ENCODE measurements at places on chromosomes 3 and 15.

- no peak for DNase-seq
These were observed 77.4 kb downstream of the SLTM start for GRCh38 chr15:58856086-58856485.

DNA sequence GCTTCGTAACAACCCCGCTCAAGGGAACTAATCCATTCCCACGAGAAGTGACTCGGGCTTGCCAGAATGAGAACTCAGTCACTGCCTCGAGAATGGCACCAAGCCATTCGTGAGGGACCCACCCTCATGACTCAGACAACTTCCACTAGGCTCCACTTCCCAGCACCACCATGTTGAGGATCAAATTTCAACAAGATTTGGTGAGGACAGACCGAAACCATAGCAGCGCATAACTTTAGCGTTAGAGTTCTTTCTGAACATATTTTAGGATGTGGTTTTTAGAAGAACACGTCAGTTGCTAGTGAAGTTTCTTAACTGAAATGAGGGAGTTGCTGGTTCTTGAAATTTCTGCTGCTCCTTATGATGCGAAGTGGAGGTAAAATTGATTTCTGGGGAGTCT lies 13.5 kb downstream of the PTPRG start:
- peak; percentile 24 for DNase-seq

DNA sequence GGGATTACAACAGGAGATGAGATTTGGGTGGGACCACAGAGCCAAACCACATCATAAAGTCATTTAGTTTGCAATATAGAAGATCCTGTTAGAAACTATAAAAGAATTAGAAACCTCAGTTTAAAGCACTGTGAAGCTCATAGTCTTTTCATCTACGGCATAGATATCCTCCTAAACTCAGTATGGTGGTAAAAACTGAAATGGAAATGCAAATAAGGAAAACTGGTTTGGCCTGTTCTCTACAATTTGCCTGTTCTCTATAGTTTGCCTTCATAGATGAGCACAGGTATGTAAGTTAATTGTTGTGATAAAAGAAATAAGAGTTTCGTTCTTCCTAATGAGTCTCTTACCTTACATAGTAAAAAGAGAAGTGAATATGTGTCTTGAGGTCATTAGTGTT lies 331.6 kb upstream of the ARL6 start:
- DNase-seq: no peak

- no peak for DNase-seq
These were observed 107.3 kb upstream of the SELENOK start for GRCh38 chr3:53998980-53999379.

GRCh38 chr15:49225572-49226281 lies 55.7 kb downstream of the GALK2 start:
- DNase-seq: no peak

- DNase-seq: no peak
These were observed 96.5 kb upstream of the MYO5C start for GRCh38 chr15:52392008-52392687.

DNA sequence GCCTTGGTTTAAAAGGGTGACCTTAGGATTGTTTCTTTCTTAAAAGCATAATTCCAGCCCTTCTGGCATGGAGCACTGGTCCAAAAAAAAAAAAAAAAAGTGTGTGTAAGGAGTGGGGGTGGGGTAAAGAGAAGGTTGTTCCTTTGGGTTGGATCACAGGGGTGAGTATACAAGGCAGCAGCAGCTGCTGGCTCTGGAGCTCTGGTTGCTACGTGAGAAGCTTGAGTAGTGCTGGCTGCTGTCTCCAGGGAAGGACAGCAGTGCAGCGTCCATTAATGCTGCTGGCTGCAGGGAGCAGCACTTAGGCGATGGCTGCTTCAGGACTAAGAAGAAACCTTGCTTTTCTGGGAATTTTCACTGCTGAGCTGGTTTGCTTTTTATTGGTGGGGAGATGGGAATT lies 2.3 kb downstream of the SETD5 start:
- no peak for DNase-seq

GRCh38 chr3:12893852-12894251 lies 52.5 kb upstream of the RPL32 start:
- no peak for DNase-seq

GRCh38 chr3:127174715-127175140 lies 18.2 kb upstream of the PRR23E start:
- DNase-seq: no peak

- peak; percentile 55 for DNase-seq
These were observed 56.7 kb upstream of the BLM start for GRCh38 chr15:90660195-90660998.

DNA sequence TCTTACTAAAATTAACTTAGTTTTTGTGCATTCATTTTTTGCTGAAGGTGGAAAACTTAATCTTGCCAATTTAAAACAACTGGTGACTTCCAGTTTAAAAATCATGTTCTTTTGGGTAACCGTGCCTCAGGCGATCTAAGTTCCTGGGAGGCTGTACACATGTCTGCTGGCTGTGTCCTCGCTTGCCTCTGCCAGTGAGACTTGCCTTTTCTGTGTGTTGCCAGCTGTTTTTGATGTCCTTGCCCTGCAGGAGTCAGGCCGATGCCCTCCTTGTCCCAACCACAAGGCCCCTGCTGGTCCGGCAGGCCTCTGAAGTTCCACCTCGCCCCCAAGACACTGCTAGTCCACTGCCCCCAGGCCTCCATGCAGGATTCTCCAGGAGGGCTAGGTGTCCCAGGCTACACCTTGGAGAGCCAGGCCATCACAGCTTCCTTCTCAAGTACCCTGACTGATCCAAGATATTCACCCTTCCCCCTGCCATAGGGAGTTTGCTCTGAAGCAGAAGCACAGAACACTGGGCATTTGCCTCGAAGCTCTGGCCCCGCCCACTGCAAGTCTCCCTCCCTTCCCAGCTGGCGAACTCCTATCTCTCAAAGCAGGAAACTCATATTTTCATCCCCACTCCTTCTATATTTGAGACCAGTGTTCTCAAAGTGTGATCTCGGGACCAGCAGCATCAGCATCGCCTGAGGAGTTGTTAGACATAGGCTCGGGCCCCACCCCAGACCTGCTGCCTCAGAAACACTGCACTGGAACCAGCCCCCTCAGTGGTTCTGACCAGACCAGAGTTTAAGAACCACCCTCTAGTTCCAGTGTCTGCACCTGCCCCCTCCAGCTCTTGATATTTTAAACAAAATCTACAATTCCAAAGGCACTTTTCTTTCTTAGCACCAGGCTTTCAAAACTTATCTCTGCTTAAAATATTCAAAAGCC lies 185.8 kb upstream of the UBE2E1 start:
- DNase-seq: no peak

- DNase-seq: no peak
These were observed 57.4 kb downstream of the ANXA2 start for GRCh38 chr15:60340207-60340921.

DNA sequence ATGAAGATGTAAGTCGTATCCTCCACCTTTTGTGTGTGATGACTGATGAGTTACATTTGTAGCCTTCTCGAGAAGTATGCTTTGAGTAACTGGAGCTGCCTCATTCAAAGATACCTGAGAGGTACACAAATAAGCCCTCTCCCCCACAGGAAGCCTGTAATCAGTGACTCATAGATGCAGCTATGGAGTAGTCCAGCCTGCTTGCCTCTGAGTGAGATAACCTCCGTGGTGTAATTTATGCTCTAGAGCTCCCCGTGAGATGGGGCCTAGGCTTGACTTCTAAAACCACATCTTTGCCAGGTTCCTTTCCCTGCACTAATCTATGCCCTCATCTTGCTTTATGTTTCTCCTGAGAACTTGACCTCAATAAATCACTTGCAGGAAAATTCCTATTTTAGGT lies 291.7 kb downstream of the SUCLG2 start:
- DNase-seq: peak; percentile 65

DNA sequence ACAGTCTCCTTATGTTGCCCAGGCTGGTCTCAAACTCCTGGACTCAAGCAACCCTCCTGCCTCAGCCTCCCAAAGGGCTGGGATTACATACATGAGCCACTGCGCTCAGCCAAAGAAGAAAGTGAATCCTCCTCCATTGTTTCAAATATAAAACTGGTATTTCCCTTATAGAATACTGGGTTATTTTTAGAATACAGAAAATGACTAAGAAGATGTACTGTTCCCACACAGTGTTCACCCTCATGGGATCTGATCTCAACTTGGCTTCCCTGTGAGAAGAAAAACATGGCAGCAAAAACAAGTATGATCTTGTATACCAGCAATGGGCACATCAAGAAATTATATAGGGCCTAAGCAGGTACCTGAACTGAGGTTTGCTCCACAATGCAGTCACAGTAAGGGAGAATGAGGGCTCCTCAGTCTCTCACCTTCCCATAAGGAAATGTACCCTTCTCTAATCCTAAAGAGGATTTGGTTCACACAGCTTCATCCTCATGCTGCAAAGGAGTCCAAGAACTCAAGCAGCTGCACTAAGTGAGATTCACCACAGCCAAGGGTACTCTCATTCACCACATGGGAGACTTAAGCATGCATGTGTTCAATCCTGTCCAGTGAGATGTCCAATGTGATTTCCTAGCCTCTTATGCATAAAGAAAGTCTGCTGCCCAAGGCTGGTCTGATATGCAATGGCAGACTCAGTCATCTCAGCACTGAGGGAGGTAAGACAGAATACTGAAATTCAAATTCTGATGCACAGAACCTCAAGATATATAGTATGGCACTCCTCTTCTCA lies 25.8 kb downstream of the USP4 start:
- DNase-seq: no peak

DNA sequence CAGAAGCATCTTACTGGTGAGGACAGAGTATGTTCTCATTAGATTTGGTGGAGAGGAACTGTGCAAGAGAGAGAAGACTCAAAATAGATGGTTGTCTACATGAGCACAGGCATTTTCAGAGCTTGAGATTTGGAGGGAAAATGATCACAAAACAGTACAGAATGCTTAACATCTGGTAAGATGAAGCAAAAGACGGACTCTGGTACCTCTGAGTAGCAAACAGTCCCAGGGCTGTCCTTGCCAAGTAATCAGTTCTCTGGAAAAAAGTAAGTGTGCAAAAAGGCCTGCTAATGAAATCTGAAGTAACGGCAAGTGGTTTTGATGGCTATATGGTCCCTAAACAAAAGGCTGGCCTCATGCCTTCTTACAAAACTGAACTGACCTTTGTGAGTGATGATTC lies 414.2 kb downstream of the CNTN4 start:
- DNase-seq: no peak

GRCh38 chr3:97958396-97958795 lies 13.8 kb downstream of the RIOX2 start:
- DNase-seq: no peak

DNA sequence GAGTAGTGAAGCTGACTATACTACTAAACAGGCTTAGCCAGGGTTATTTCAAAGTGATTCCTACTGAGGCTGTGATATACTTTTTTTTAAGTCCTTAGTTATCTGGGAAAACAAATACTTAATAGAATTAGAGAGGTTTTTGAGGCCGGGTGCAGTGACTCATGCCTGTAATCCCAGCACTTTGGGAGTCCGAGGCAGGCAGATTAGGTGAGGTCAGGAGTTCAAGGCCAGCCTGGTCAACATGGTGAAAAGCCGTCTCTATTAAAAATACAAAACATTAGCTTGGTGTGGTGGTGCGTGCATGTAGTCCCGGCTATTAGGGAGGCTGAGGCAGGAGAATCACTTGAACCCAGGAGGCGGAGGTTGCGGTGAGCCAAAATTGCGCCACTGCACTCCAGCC lies 34.2 kb downstream of the PRTG start:
- DNase-seq: no peak

DNA sequence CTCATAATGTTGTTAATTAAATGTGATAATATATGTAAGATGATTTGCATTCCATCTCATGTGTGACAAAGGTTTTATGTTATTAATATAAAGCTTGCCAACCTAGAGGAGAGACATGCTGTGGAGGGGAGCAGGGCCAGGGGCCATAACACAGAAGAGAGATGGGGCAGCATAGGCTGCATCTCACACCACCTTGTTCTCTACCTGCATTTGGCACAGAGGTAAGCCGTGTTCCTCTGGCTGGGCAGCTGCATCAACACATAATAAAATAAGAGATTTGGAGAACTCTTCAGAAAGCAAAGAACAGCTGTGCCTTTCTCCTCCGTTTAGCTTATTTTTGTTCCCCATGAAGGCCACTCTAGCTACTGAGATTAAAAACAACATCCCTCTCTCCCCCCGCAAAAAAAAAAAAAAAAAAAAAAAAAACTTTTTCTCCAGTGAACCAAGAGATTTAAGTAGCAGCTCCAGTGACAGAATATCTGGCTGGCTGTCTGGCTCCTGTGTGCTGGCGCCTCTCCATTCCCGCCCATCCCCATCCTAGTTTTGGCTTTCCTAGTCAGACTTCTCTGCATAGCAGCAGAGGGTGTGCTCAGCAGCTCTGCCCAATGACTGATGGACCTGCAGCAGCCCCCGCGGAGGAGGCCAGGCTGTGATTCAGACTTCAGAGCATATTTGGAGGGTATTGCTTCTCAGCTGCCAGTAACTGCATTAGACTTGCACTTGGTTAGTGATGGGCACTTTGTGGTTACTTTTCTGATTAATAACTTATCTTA lies 52.2 kb upstream of the STXBP5L start:
- DNase-seq: no peak

DNA sequence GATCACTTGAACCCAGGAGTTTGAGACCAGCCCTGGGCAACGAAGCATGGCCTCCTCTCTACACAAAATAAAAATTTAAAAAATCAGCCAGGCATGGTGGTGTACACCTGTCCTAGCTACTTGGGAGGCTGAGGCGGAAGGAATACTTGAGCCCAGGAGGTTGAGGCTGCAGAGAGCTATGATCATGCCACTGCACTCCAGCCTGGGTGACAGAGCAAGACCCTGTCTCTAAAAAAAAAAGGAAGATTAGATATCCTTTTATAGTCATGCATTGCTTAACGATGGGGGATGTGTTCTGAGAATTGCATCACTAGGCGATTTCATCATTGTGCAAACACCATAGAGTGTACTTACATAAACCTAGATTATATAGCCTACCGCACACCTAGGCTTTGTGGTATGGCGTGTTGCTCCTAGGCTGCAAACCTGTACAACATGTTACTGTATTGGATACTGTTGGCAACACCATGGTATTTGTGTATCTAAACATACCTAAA lies 12.6 kb downstream of the ALAS1 start:
- no peak for DNase-seq

DNA sequence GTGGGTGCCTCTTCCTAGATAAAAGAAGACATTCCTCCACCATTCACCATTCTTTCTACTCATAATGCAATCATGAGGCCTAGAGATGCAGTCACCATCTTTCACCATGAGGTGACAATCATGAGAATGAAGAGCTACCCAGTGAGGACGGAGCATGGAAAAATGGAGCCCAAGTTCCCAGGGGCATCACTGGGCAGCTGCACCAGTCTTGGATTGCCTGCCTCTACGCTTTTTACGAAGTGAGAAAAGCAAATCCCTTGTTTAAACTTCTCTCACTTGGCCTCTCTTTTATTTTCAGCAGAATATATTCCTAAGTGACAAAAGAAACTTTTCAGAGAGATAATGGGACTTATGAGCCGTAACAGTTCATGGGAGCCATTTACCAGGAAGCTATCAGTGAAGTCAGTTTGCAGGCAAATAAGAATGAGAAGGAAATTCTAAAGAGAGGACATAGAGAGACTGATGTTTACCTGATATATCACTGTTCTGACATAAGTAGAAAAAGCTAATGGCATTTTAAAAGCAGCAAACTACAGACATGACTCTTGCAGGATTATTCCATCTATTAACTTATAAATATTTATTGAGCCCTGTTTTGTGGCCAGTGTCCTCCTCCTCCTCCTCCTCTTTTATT lies 90.0 kb upstream of the CPNE4 start:
- no peak for DNase-seq

Data from Jurkat, Clone E6-1 (cell line).